Spleen (tissue), 13 donors: ENCODE measurements at places on chromosomes 3 and 15. TPM values are rescaled to one million over a fixed set of nuclear protein-coding genes. Genes with fewer than 3 reads are reported as not detected.

TRH gene
- not detected for polyA plus RNA-seq

MYH15 gene
- 0.10 TPM for polyA plus RNA-seq

- H3K27me3 ChIP-seq = no peaks in the 10 kb centered on the region
- no peak for DNase-seq
- H3K4me1 ChIP-seq = no peaks in the 10 kb centered on the region
- H3K36me3 ChIP-seq = peaks cover 15% of the 10 kb centered on the region
- H3K4me3 ChIP-seq = no peak overlapping the region
- H3K27ac ChIP-seq = no peak overlapping the region
Observed at GRCh38 chr3:33023176-33024136, 72.0 kb downstream of the CCR4 start.

DNA sequence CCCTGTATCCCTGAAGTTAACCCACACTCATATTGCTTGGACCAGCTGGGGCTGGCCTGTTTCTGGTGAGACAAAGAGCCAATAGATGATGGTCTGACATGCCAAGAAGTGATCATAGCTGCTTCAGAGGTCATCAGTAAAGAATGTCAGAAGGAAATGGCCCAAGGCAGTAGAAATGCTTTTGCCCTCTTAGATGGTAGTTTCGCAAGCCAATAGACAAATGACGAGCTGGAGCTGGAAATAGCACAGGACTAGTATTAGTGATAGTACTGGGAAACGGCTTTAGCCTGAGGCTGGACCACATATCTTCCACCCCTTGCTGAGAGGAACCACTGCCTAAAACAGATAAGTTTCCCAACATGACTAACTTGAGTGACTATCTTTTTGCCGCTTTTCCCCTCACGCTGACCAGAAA, 176.1 kb upstream of the THBS1 start:
- no peak overlapping the region for H3K4me3 ChIP-seq
- DNase-seq = no peak
- H3K27me3 ChIP-seq = no peaks in the 10 kb centered on the region
- H3K27ac ChIP-seq = no peak overlapping the region
- H3K4me1 ChIP-seq = peaks cover 5% of the 10 kb centered on the region

DNA sequence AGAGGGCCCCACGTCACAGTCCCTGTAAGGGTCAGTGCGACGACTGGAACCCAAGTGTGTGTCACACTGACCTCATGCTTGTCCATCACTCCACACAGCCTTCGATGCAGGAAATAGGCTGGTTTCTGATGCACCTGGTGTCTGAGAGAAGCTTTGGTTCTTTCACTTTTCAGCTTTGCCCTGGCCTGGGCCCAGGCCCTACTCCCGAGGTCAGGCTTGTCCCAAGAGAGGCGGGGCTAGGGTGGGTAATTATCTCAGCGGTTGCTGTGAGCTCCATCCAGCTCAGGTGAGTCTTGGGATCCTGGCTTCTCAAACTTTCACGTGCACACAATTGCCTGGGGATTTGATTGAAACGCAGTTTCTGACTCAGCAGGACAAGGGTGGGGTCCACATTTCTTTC, 19.6 kb upstream of the CHRNB4 start:
- H3K27me3 ChIP-seq = no peaks in the 10 kb centered on the region
- H3K27ac ChIP-seq = no peak overlapping the region
- DNase-seq = peak; percentile 35

DNA sequence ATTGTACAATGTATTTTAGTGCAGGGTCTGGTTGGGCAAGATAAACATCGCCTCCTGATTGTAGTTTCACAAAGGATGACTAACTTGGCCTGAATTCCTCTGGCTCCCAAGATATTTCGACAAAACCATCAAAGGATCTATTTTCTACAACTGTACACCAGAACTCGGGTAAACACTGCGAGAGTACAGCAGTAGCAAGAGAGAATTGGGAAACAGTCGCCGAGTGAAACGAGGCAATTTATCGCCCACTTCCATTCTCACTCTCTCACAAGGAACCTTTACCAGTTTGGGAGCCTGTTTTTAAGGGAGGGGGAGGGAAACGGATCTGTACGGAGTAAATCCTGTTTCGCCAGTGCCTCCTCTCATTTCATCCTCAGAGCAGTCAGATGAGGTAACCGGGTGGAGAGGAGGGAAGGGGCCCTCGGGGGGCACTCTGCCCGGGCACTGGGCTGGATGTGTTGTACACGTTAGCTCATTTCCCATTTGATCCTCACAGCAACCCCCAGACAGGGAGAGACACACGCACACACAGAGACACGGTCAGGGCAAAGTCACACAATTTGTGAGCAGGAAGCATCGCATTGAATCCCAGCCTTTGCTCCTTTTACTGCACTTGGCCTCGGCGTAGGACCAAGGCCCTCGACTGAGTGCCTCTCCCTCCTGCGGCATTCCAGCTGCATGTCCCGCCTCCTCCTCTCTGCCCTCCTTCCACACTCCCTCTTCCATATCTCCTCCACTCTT, 120.1 kb downstream of the LIPC start:
- no peak overlapping the region for H3K4me3 ChIP-seq
- H3K27me3 ChIP-seq = no peaks in the 10 kb centered on the region
- H3K36me3 ChIP-seq = no peaks in the 10 kb centered on the region
- DNase-seq = no peak
- H3K27ac ChIP-seq = no peak overlapping the region

DNA sequence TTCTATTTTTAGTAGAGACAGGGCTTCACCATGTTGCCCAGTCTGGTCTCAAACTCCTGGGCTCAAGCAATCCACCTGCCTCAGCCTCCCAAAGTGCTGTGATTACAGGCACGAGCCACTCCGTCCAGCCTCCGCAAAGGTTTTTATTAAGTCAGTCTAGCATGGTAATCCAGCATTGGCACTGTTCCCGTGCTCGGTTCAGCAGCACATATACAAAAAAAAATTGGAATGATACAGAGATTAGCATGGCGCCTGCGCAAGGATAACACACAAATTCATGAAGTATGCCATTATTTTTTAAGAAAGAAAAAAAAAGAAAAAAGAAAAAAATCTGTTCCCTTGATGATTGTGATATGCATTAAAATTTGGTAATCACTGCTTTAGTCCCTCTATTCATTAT, 8.5 kb downstream of the CKMT1A start:
- no peak for DNase-seq
- no peaks in the 10 kb centered on the region for H3K36me3 ChIP-seq
- no peak overlapping the region for H3K4me3 ChIP-seq
- no peak overlapping the region for H3K27ac ChIP-seq
- no peaks in the 10 kb centered on the region for H3K4me1 ChIP-seq

DNA sequence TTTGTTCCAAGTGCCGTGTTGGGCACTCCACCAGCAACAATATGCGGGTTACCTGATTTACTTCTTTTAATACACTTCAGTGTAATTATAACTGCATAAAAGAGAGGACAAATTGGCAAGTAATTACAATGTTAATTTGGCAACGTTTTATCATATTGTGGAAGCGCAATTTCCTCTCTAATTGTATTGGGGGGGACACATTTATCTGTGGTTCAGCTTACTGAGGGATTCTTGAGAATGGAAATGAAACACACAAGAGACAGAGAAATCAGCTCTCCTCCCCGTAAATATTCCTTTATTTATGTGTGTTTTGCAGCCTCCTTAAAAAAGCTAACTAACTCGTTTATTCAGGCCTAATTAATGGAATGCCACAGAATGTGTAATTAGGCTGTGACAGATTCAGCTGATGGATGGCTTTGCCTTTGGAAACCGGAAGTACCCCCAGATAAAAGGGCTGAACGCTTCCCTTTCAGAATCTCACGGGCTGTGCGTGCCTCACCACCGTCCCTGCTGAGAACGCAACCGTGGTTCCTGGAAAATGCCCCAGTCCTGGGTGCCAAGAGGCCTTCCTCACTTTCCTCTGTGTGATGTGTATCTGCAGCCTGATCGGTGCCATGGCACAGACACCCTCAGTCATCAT, 247.1 kb upstream of the ST8SIA2 start:
- H3K27me3 ChIP-seq = no peaks in the 10 kb centered on the region
- no peaks in the 10 kb centered on the region for H3K36me3 ChIP-seq
- H3K4me3 ChIP-seq = no peak overlapping the region
- H3K27ac ChIP-seq = no peak overlapping the region

DNA sequence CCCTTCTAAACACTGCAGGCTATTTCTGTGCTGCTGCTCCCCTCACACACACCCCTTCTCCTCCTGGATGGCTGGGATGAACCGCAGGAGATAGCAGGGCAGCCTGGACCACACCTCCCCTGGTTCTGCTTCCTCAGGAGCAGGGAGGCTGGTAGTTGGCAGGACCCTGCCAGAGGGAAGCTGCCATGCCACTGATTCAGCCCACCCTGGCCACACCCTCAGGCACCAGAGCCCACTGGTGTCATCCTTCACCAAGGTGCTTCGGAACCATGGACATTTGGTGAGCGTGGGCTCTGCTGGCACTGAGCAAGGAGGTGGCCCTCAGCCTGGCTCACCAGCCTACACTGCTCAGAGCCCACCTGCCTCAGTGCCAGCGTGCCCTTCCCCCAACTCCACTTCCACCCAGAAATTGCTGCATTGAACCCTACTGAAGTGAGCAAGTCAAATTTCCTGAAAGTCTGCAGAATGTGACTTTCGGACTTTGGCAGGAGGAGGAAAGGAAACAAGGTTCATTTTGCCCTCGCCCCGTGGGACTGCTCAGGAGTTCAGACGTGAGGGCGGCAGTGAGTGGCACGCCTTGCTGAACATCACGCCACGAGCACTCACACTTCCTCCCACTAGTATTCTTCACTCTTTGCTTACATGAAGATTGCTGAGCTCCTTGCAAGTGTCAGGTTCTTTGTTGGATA, 26.3 kb downstream of the BMF start:
- peak overlapping the region; percentile 12 for H3K4me3 ChIP-seq
- no peaks in the 10 kb centered on the region for H3K36me3 ChIP-seq
- peak overlapping the region; percentile 60 for H3K27ac ChIP-seq
- no peaks in the 10 kb centered on the region for H3K27me3 ChIP-seq
- H3K4me1 ChIP-seq = peaks cover 40% of the 10 kb centered on the region
